Hypothalamus (tissue), 51 donors: ENCODE measurements at places on chromosomes 2 and 18.

GRCh38 chr18:37641573-37641972, 76.0 kb upstream of the CELF4 start:
- no peak for DNase-seq

GRCh38 chr2:188720811-188721605, 253.2 kb upstream of the COL3A1 start:
- no peak for DNase-seq

GRCh38 chr2:96140941-96141623, 2.8 kb upstream of the ASTL start:
- DNase-seq, result no peak

- DNase-seq, result no peak
Observed at GRCh38 chr2:58146707-58147106, 94.4 kb downstream of the FANCL start.

DNA sequence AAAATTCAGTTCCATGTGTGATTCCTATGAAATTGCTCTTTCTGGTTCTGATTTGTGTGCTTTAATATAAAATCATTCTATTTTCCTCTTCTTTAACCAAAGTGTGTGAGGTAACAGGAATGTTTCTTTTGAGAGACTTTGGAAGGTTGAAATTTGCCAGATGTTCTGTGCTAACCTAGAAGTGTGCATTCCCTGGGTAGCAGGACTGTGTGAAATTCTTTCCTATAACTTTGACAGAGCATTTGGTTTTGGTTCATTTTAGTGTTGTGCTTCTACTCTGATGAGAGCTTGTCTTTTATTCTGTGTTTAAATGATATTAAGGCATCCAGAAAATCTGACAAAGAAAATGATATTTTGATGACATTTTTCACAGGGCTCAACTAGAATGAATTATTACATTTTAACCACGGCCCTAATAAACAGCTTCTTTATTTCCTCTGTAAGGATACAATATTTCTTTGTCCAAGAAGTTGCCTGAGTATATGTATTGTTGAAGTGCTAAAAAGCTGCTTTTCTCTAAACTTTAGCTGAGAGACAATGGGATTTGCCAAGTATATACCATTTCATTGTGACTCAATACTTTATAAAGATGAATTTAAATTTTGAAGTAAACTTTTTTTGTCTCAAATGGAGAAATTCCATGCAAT, 34.7 kb upstream of the DLX1 start:
- no peak for DNase-seq

GRCh38 chr18:46141199-46141598, 37.0 kb downstream of the HAUS1 start:
- DNase-seq, result no peak
